ENCODE measurements at places on chromosomes 4 and X.

DNA sequence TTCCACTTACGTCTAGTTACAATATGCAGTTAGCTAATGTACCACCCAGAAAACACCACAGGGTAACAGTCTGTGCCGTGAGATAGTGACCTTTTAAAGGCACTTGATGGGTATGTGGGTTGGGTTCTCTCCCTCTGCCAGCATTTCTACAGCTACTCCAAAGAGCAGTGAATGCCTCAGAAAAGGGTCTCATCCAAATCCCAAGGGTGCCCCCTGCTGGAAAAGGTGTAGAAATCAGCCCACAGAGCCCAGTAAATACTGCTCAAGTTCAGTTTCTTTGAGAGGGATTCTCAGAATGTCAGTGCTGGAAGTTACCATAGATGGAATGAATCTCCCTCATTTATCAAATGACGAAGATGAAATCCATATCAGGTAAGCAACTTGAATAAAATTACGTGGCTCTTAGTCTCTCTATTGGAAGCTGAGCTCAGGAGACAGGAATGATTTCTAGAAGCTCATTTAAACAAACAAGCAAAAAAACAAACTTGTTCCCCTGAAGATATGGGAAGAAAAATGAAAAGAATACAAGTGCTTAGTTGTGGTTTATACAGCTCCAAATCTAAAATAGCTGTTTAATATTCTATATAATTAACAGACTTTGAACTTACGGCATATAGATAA, 9.5 kb downstream of the RNF175 start:
- peak; percentile 44 for DNase-seq

DNA sequence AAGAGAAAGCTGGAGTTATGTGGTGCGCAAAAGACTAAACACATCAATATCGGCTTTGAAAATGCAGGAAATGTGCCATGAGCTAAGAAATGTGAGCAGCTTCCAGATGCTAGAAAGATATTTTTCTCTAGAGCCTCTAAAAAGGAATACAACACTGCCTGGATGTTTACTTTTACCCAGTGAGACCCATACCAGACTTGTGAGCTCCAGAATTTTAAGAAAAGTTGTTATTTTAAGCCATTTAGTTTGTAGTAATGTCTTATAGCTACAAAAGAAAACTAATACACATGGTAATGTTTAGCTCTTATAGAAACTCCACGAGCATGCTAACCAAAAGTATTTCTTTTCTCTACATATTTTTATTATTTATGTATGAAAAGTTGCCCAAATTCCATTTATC, 1389.4 kb downstream of the C4orf33 start:
- no peak for DNase-seq

DNA sequence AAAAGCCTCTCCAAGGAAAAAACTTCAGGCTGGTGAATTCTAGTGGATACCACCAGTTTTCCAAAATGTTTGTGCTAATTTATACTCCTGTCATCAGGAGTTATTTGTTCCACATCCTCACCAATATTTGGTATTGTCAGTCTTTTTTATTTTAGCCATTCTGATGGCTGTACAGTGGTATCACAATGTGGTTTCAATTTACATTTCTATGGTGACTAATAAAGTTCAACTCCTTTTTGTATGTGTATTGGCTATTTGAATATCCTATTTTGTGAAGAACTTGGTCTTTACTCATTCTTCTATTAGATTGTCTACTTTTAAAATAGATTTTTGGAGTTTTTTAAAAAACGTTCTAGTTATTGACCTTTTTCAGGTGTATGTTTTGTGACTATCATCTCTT, 33.0 kb upstream of the FRAS1 start:
- DNase-seq: no peak

GRCh38 chr4:151912632-151913031, 151.8 kb upstream of the GATB start:
- DNase-seq: no peak

- DNase-seq: no peak
Observed at GRCh38 chrX:19886883-19887531, 393 bp downstream of the SH3KBP1 start.

GRCh38 chr4:95547715-95548471, 880 bp downstream of the UNC5C start:
- DNase-seq: no peak

DNA sequence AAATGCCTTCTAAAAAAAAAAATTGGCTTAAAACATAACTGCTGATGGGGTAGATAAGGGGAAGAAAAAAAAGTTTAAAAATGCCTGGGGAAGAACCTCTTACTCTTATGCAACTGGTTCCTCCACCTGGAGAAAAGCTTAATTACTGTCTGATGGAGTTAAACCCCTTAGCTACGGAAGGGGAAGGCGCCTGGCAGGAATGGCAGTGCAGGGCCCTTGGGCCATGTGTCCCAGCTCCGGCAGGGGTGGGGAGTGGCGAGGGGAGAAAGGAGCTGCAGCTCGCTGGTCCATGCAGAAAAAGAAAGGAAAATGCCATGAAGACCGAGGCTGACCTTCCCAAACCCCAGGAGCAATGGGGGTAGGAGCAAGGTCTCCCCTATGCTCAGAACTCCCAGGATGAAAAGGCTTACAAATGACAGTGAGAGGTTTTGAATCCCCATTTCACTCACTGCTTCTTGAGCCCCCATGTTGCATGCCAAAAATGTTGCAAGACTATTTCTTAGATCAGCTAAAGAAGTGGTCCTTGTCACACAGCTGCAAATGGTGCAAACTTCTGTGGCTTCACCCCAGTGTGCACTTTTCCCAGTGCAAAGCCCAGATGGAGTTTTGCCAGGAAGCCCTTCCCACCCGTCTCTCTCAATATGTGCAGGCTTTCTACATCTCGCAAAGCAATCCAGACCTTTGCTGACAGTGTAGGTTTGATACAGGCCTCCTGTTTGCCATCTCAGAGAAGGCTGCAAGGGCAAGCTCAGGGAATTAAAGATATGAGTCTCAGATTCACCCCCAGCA, 204.8 kb upstream of the CT83 start:
- DNase-seq: no peak

GRCh38 chr4:159497936-159498335, 395.1 kb downstream of the RAPGEF2 start:
- no peak for DNase-seq

DNA sequence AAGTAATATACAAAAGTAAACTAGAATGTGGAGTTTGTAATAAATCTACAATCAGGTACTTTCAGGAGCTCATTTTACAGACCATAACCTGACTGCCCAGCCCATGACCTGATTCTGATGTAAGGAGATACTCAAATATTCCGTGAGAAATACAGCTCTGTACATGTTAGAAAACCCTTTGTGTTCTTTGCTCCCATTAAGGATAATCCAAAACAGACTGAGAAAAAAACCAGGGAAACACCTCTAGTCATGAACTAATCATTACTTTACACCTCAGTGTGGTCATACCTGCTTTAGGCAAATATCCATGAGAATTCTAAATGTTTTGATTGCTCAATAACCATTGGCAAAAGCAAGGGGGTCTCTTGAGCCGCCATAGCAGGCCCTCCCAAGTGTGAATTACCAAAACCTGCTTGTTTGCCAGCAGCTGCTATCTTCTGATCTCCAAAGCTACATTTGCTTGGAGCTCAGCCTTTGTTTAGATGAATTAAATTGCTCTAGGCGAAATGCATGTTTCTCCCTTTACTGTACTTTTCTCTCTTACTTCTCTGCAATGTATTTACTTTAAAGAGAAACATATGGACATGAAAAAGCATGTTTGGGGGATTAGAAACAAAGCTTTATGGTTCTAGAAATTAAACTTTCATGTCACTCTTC, 79.1 kb downstream of the ANKRD50 start:
- no peak for DNase-seq

- no peak for DNase-seq
Observed at GRCh38 chrX:35622601-35623000, 175.5 kb upstream of the MAGEB16 start.

DNA sequence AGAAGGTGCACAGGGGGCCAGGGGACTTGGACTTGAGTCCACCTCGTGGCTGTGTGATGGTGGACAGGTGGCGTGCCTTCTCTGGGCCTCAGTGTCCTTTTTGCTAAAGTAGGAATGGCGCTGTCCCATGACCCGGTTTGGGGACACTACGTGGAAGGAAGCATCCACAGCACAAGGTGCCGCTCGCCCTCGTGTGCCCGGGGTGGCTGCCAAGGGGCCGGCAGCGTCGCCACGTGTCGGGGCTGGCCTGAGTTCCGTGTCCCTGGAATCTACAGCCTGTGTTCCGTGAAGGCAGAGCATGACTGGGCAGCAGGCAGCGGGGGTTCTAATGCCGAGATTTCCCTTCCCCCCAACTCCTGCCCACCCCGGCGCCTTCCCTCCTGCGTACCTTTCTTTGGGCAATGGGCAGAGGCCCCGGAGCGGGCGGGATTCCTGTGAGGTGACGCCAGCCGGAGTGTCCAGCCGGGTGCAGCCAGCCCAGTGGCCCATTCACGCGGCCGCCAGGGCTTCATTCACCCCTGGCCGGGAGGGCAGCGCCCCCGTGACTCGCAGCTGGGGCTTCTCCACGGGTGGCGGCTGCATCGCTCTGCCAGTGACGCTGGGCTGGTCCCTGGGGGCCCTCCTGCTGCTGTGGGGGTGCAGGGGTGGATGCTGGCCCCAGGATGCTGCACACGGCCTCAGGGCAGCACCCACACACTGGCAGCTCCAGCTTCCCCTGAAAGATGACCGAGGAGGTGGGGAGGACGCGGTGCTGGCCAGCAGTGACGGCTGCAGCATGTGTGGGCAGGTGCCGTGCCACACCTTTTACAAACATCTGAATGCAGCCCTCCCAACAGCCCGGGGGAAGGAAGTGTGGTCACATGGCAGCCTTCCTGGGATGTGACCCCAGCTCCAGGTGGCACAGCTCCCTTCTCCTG, 21.2 kb downstream of the DOK7 start:
- DNase-seq: no peak

GRCh38 chr4:145881576-145881975, 57.0 kb downstream of the ZNF827 start:
- DNase-seq: no peak

GRCh38 chr4:25810461-25811373, 52.1 kb downstream of the SEL1L3 start:
- no peak for DNase-seq

DNA sequence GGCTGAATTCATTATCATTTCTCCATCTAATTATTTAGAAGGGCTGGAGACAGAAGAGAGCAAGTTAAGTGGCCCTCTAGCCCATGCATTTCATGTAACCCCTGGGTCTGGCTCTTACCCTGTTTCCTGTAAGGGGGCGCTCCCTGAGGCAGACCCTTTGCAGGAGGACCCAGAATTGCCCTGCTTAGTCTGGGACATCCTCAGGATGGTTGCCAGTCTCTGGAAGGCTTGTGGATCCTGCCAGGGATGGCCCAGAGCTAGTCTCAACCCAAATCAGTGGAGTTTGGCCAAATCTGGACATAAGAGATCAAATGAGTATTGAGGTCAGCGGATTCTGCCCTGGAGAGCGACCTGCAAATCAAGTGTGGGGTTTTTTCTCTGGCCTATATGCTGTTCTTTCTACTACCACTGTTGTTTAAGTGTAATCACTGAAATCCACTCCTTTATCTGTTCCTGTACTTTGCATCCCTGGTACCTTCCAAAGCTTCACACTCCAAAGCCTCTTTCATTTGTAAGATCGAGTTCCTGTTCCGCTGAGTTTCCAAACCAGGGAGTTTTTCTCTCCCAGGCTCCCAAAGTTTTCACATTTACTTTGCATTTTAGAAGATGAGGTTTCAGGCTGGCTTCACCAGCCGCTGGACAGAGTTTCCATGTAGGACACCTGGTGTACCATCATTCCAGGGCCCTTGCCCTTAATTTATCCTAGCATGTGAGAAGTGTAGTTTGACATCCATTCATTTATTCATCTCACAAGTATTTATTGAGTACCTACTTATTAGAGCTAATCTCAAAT, 6.3 kb downstream of the KLF3 start:
- no peak for DNase-seq

DNA sequence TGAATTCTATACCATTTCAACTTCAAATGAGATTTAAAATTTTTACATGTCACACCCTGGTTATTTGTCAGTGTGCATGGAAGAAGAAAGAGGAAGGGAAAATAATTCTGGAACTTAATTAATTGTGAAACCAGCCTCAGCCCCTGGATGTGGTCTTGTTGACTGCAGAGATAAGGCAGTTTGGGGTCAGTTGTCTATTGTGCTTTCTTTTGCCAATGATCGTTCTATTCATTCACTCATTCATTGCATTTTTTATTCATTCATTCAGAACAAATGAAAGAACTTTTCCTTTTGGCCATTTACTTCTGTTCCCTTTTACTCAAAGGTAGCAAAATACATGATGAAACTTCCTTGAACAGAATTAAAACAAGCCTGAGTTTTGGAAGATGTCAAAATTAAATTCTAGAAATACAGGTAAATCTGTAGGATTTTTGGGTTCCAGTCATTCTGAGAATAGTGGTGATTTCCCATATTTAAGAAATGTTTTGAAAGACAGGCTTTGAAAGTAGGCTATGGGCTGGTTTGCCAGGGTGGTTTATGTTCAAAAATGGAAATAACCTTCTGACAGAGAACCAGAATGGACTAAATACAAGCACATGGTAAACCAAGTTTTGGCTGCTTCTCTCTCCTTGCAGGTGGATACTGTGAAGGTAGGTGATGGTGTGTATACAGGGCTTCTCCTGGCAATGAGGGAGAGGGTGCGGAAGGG, 35.7 kb downstream of the PARM1 start:
- no peak for DNase-seq

Data from GM18507 (cell line).